ENCODE measurements at places on chromosomes 7 and 10. TPM values are rescaled to one million over a fixed set of nuclear protein-coding genes. Genes with fewer than 3 reads are reported as not detected.

BAMBI gene
- 21.2 TPM for total RNA-seq

STEAP1B gene
- not detected for total RNA-seq

KLLN gene
- total RNA-seq = 0.56 TPM

CNTNAP2 gene
- total RNA-seq = 1.0 TPM

KCNIP2 gene
- total RNA-seq = 2.6 TPM

All from MCF 10A (cell line).